ENCODE measurements at places on chromosomes 2 and 18.

DNA sequence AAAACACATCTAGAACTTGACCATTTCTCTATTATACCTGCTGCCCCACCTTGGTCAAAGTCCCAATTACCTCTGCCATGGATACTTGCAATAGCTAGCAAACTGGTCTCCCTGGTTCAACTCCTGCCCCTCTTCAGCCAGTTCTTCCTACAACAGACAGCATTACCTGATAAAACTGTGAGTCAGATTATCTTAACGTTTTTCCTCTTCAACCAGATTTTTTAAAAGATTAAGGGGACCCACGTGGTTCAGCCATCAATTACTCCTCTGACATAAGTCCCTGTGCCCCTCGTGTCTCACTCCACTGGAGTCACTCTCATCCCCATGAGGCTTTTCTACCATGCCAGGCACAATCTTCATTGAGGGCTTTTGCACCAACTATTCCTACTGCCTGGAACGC is 5.3 kb upstream of the ARHGAP15 start:
- no peak for DNase-seq

DNA sequence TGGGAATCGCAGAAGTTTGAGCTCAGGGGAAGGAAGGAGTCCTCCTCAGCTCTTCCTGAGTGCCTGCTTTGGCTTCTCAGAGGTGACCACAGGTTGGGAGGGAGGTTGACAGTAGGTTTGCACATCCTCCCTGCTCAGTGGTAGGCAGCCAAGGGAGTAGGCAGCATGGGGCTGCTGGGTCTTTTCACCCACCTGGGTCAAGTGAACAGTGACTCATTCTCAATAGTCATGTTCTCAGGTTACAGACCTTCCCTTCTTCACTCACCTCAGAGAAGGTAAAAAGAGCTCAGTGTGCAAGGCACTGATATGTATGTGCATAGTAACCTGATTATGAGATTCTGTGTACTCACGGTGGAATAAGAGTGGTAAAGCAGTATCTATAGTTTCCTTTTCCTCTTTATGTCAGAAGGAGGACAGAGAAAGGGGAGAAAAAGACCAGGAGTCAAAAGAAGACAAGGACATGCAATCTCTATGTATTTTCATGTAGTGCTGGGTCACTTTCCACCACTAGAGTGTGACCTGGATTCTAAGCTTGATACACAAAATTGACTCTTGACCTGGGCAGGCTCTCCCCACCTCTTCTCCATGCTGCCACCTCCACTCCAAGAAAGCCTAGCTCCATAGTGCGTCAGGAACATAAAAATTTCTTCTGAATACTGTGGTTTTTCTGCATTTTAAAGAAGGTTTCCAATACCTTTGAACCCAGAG is 36.5 kb upstream of the ASNSD1 start:
- DNase-seq: no peak

GRCh38 chr2:102848366-102848839 is 86.6 kb downstream of the TMEM182 start:
- no peak for DNase-seq

DNA sequence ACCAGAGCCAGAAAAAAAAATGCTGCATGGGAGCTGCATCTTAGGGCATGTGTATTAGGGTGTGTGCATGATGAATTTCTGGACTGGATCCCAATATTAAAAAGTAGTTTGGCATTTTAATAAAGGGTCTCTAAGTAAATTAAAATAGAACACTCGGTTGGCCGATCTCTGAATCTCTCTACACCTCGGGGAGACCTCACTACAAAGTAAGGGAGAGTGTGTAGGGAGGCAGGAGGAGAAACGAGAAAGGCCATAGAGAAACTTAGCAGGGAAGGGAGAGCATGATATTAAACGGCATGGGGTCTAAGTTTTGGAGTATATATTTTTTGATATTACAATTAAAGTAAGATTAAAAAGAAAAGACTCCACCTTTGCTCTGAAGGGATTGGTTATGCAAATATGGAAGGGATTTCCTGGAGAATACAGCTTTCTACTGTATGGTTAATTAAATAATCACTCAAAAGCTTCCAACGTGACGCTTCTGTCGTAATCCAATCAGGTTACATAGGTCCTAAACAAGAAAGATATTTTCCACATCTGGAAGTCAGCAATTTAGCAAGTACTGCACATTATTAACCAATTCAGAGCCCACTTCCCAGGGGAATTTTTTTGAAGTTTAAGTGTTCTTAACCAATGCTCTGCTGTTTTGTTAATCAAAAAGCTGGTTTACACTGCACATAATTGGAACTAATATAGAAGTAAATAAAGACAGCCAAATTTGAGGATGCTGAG is 1.0 kb upstream of the ZEB2 start:
- DNase-seq: no peak

- DNase-seq: no peak
These were observed 68.5 kb downstream of the MOGAT1 start for GRCh38 chr2:222739939-222740338.

GRCh38 chr2:132909427-132909826 is 239.4 kb upstream of the LYPD1 start:
- no peak for DNase-seq
